IPS-NIHi11 (cell line): ENCODE measurements at places on chromosomes 7 and 10.

GRCh38 chr10:123607386-123607785, 58.8 kb upstream of the GPR26 start:
- peak; percentile 71 for DNase-seq

- peak; percentile 34 for DNase-seq
Measured at GRCh38 chr10:6667679-6668270, 87.7 kb upstream of the PRKCQ start.

- no peak for DNase-seq
Measured at GRCh38 chr7:124915242-124915641, 14.4 kb downstream of the POT1 start.

GRCh38 chr7:44325811-44326241, 432 bp upstream of the CAMK2B start:
- DNase-seq = peak; percentile 55
